Stomach (tissue), 19 donors: ENCODE measurements at places on chromosomes 5 and 9.

DNA sequence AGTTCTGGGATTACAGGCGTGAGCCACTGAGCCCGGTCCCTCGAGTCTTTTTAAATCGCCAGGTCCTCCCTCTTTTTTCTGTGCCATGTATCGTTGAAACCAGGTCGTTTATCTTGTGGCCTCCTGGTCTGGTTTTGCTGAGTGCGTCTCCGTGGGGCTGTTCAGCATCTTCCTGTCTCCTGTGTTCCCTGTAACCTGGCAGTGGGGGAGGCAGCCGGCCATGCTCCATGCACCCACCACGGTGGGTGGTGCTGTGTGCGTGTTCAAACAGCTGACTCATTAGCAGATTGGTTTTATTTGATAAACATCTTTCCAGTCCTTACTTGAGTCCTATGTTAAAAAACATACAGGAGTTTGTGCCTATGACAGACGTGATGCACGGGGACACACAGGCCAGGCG is 2.7 kb downstream of the RNU6ATAC start:
- peaks cover 13% of the 10 kb centered on the region for H3K4me1 ChIP-seq
- no peak overlapping the region for H3K4me3 ChIP-seq
- H3K27me3 ChIP-seq = no peaks in the 10 kb centered on the region
- H3K27ac ChIP-seq = no peak overlapping the region
- H3K36me3 ChIP-seq = peaks cover 36% of the 10 kb centered on the region
- DNase-seq = no peak

- H3K36me3 ChIP-seq = no peaks in the 10 kb centered on the region
- no peak for DNase-seq
- no peak overlapping the region for H3K27ac ChIP-seq
- no peaks in the 10 kb centered on the region for H3K4me1 ChIP-seq
- no peak overlapping the region for H3K4me3 ChIP-seq
- H3K27me3 ChIP-seq = no peaks in the 10 kb centered on the region
Observed at GRCh38 chr5:93349613-93350012, 231.4 kb downstream of the NR2F1-AS1 start.

DNA sequence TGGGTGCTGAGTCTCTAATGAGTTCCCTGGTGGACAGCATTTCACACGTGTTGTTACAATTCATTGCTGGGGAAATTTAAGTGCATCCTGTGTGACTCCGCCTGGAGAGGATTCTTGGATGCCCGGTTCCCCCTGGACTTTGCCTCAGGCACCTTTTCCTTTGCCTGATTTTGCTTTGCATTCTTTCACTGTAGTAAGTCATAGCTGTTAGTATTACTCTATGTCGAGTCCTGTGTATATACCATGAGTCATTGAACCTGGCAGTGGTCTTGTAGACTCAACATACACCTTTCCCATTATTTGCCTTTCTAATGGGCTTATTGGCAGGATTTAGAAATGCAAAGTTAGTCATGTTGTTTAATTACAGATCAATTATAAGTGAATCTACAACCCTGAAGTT is 81.9 kb upstream of the DHFR start:
- no peaks in the 10 kb centered on the region for H3K27me3 ChIP-seq
- peaks cover 13% of the 10 kb centered on the region for H3K36me3 ChIP-seq
- no peaks in the 10 kb centered on the region for H3K4me1 ChIP-seq
- no peak overlapping the region for H3K27ac ChIP-seq

DNA sequence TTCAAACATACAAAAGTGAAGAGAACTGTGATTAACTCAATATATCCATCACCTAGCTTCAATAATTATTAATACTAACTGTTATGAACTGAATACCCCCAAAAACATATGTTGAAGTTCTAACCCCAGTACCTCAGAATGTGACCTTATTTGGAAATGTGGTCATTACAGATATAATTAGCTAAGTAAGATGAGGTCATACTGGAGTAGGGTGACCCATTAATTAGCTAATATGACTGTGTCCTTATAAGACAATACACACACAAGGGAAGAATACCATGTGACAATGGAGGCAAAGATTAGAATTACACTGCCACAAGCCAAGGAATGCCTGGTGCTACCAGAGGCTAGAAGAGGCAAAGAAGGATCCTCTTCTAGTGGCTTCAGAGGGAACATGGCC is 7.8 kb downstream of the RRAGA start:
- no peak for DNase-seq
- H3K36me3 ChIP-seq = peaks cover 21% of the 10 kb centered on the region
- H3K4me3 ChIP-seq = no peak overlapping the region
- no peaks in the 10 kb centered on the region for H3K4me1 ChIP-seq

GRCh38 chr9:71790296-71790695 is 22.0 kb upstream of the CEMIP2 start:
- no peaks in the 10 kb centered on the region for H3K4me1 ChIP-seq
- no peaks in the 10 kb centered on the region for H3K27me3 ChIP-seq
- DNase-seq = no peak
- no peaks in the 10 kb centered on the region for H3K36me3 ChIP-seq

DNA sequence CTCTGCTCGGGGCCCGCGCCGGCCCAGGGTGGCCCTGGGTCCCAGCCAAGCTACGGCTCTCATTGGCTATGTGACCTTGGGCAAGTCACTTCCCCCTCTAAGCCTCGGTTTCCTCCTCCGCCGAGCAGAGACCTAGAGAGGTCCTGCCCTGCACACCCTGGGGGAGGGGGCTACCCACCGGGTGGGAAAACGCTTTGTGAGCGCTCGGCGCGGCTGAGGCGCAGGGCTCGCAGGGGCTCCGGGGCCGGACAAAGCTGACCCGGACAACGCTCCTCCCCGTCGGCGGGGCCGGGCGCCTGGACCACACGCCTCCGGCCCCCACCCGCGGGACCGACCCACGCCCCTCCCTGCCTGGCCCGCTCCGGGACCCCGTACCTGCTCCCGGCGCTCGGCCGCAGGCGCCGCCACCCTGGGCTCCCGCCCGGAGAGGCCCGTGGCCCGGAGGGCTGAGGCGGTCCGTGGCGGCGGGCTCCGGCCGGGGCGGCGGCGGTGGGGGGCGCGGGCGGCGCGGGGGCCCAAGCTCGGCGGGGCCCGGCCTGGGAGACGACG is 85.7 kb upstream of the MELK start:
- H3K4me1 ChIP-seq = peaks cover 46% of the 10 kb centered on the region

- H3K4me1 ChIP-seq = peaks cover 33% of the 10 kb centered on the region
- no peaks in the 10 kb centered on the region for H3K27me3 ChIP-seq
- H3K4me3 ChIP-seq = no peak overlapping the region
- peak; percentile 89 for DNase-seq
Observed at GRCh38 chr5:135386886-135387628, 12.0 kb downstream of the MACROH2A1 start.

DNA sequence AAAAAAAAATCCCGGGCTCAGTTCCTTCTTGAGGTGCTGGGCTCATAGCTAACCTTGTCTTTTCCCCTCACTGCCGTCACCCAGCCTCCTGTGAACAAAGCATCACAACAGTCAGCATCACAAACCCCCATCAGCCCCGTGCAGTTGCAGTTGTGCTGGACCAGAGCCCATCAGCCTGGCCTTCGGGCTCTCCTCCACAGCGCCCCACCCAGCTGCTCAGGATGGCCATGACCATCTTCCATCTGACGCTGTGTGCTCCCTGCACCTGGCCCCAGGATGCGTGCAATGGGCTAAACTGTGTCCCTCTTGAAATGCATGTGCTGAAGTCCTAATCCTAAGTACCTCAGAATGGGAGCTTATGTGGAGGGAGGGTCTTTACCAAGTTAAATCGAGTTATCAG is 48.1 kb downstream of the NSUN2 start:
- no peak overlapping the region for H3K27ac ChIP-seq
- DNase-seq = no peak
- no peaks in the 10 kb centered on the region for H3K36me3 ChIP-seq
- peaks cover 17% of the 10 kb centered on the region for H3K4me1 ChIP-seq
- H3K27me3 ChIP-seq = peaks cover 43% of the 10 kb centered on the region
